ENCODE measurements at places on chromosomes 2 and 18.
A peak's percentile ranks its signal among the peaks of the same experiment; 100 is the strongest.

DNA sequence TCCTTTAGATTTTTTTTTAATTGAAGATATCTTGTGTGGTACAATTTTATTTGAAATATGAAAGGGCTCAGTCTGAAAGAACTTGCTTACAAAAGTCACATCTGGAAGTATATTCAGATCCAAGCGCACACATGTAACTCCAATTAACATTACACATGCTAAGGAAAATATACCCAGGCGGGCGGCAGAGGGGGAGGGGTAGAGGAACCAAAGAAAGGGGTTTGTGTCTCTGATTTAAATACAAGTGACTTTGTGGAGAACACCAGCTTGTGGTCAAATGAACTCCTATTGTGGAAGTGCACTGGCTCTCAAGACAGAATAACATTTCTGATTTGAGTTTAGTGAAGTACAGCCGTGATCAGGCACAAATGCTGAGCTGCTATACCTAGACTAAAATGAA lies 280.2 kb upstream of the SOX11 start:
- DNase-seq = peak; percentile 19

GRCh38 chr2:17757321-17757720 lies 3.4 kb downstream of the GEN1 start:
- no peak for DNase-seq

- no peak for DNase-seq
These were observed 36.3 kb downstream of the NCKAP1 start for GRCh38 chr2:183001948-183002347.

GRCh38 chr2:173229086-173229485 lies 125.6 kb upstream of the CDCA7 start:
- DNase-seq = no peak
